Stomach (tissue), 19 donors: ENCODE measurements at places on chromosomes 4 and X. TPM values are rescaled to one million over a fixed set of nuclear protein-coding genes. Genes with fewer than 3 reads are reported as not detected.

Gene FAT4
- total RNA-seq = 8.4 TPM

Gene MOB1B
- 16.7 TPM for total RNA-seq

DNA sequence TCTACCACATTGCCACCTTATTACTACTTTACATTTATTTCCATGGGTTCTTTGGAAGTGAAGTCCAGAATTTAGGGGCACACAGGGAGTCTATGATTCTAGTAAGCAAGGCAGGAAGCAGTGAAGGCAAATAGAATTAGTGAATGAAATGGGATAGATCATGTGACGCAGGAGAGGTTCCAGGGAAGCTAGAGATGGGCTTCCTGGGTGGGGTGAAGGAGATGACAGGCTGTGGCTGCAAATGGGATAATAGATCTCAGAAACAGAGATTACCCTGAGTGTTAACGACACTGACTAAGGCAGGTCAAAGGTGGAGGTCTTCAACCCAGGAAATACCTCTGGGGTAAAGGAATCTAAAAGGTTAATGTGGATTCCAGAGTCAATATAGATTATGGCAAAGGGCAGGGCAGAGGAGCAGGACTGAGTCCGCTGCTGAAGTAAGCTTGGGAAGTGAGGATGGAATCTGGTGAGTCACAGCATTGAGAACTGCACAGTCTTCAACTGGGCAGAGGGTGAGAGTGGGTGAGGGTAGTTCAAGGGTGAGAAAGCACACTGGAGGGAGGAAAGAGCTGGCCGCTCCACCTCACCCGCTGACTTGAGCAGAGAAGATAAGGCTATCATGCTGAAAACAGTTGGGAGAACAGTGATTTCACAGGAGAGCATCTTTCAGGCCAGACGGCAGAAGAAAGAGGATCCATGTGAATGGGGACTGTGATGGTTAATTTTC lies 70.8 kb downstream of the ANXA3 start:
- no peaks in the 10 kb centered on the region for H3K36me3 ChIP-seq
- H3K27ac ChIP-seq = no peak overlapping the region
- peak; percentile 34 for DNase-seq
- H3K27me3 ChIP-seq = no peaks in the 10 kb centered on the region

Gene DGKK
- 1.8 TPM for total RNA-seq

DNA sequence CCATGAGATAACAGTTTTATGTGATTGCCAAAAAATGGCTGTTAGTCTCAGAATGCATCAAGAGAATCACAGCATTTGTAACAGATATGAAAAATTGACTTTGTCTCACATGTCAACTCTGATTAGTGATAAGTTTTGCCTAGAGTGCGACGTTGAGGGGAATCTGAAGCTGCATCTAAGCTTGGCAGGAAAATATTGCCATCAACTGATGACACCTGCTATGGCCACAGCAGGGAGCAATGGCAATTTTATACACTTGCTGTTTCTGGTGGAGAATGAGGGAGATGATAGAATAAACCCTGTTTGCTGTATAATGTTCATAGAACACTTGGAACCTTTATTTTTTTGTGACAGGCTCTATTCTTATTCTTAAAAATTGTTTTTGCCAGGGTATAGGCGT lies 205.4 kb upstream of the GNPDA2 start:
- no peaks in the 10 kb centered on the region for H3K36me3 ChIP-seq
- no peaks in the 10 kb centered on the region for H3K4me1 ChIP-seq
- no peak overlapping the region for H3K27ac ChIP-seq
- H3K27me3 ChIP-seq = no peaks in the 10 kb centered on the region
- no peak for DNase-seq
